ENCODE measurements at places on chromosomes 3 and 15.

- DNase-seq: no peak
Measured at GRCh38 chr15:31324186-31324585, 2.4 kb upstream of the KLF13 start.

- peak; percentile 50 for DNase-seq
Measured at GRCh38 chr15:66294157-66294931, 976 bp downstream of the DIS3L start.

DNA sequence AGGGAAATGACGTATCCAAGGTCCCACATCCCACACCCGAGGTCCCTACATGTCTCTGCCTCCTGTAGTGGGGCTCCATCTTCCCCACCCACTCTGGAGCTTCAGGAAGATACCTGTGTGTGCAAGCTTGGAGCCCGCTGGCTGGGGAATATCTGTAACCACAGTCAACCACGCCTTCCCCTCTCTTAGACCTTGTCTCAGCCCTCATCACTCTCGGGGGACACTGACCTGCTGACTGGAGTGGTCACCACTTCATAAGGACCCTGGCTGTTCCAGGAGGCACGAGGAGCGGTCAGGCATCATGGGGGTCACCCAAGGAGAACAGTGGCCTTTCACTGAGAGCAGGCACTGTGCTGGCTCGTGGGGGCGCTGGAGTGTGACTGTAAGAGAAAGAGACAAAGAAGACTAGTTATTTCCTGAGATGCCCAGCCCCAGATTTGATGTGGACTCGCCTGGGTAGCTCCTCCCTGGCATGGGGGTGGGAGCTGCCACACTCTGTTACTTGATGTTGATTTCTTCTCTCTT, 48.6 kb downstream of the CTXND1 start:
- no peak for DNase-seq

GRCh38 chr3:193240850-193241706, at the start of gene PLAAT1:
PLAAT1 (plus strand) TSS chr3:193241222; CDS start chr3:193255651, 14,429 bp downstream.
- DNase-seq: no peak

- DNase-seq: peak; percentile 28
Measured at GRCh38 chr3:52171514-52172261, 17.5 kb upstream of the POC1A start.

DNA sequence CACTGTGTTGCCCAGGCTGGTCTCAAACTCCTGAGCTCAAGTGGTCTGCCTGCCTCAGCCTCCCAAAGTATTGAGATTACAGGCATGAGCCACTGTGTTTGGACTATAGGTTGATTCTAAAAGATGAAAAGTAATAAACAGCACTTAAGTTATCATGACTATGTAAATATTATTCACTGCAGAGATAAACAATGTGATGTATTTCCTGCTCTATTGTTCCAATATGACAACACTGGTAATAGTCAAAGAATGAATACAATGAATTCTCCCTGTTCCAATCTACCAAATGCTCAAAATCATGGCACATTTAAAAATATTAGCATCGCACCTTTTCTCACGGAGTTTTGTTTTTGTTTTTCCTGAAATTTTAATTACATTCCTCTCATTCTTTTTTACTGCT, 36.8 kb upstream of the TBL1XR1 start:
- no peak for DNase-seq

DNA sequence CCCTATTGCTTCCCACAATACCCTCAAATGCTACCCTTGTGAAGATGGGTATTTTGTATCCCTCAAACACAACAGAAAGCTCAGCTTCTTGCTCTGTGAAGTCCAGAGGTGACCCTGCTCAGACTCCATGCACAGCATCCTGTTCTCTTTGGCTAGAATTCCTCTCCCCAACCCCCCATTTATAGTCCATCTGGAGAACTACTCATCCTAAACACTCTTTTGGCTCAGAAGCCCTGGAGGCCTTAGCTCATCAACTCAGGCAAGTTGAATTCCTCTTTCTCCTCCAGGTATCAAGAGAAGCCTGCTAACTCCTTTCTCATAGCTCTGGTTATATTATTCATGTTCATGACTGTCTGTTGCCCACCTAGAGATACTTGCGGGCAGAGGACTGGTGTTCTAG, 18.3 kb upstream of the GASK1A start:
- no peak for DNase-seq

- no peak for DNase-seq
Measured at GRCh38 chr3:131550562-131551465, 48.0 kb upstream of the MRPL3 start.

DNA sequence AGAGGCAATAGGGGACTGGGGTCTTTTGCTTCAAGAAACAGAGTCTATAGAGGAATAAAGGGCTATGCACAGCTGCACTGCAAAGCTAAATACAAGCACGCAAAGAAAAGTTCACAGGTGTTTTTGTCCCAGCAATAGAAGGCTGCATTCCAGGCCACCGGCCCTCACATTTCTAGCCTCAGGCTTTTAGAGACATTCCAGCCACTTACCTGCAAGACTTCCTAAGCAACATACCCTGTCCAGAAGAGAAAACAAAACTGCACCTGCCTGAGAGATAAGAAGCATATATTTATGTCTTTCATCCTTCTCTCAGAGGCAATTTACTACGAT, 220.5 kb downstream of the OPA1 start:
- DNase-seq: no peak

GRCh38 chr3:124504332-124505059, 225.8 kb upstream of the UMPS start:
- peak; percentile 65 for DNase-seq

DNA sequence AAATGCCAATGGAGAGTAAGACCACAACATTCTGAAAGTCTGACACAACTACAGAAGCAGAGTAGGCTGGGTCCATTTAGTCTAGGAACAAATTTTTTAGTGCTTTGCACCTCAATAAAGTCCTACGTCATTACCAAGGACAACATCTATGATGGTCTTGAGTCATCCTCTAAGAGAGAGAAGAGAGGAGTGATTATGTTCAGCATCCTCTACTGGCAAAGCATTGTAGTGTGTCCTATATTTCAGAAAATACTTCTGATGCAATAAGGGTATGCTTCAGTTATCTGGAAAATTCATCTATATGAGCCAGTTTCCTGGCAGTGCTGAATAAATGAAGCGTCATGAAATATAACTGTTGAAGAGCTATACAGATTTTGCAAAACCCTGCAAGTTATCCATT, 95.6 kb downstream of the P2RY1 start:
- no peak for DNase-seq

- DNase-seq: no peak
Measured at GRCh38 chr3:190496859-190497258, 17.0 kb upstream of the IL1RAP start.

DNA sequence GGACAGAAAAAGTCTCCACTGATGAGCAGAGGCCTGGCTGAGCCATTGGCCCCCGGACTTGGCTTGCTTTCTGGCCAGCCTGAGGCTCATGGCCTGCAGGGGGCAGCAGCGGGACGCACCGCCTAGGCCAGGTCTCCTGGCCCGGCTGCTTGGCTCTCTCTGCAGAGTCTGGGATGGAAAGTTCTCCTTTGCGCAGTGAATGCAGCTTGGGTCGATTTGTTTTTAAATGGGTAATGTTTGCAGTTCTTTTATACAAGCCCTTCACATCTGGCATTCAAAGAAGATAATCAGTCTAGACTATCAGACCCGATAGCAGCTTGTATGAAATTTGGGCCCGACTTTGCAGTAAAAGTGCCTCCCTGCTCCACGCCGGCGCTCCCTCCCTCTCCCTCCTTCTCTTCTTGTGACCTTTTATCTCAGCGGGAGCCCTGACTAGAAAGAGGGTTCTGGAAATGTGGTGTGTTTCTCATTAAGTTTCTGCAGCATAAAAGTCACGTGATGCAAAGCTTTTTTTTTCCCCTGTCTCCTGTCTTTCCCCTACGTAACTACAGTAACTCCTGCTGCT, 59.9 kb downstream of the ZNF621 start:
- DNase-seq: peak; percentile 23

DNA sequence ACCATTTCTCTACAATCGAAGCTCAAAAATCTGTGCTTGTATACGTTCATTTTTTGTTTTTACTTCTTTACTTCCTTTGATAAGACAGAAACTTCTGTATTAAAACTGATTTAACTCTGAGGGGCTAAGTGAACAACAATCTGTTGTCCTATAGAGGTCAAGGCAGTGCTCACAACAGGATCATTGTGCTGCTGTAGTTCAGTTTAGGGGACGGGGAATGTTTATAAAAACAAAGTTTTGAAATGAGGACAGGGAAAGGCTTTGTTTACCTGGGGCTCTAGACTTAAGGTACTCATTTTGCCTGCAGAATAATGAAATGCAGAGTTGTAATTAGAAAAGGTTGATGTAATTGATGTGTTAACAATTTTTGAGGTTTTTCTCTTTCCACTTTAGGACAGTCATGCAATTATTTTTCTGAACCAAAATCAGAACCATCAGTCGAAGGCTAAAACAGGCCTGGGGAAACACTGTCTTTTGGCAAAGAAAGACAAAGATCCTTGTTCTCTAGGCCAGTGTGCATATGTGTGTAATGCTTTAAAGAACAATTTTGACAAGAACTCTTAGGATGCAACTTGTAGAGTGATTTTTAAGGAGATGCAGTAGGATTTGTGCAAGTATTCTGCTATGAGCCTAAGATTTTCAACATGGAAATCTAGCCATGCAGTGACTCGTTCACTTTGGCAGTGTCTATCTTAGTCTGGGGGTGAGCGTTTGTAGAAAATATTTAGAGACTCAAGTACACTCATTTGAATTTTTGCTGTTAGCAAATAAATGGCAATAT, 165.2 kb downstream of the PGPEP1L start:
- no peak for DNase-seq

- no peak for DNase-seq
Measured at GRCh38 chr15:44719293-44719999, 8.1 kb downstream of the B2M start.

DNA sequence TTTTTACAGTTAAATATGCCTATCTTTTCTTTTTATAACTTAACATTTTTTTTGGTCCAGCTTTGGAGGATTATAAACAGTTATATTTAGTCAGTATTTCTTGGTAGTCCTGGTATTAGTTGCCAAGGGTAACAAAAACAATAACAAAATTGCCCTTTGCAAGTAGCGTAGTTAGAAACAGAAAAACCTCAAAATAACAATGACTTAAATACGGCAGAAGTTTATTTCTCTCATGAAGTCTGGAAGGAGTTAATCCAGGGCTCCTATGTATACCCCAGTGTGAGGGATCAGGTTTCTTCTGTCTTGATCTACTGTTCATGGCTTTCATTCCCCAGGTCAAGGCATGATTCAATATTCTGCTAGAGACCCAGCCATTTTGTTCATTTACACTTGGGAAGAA, 14.1 kb upstream of the MYH15 start:
- DNase-seq: no peak

- no peak for DNase-seq
Measured at GRCh38 chr15:65920825-65921309, 51.6 kb downstream of the RAB11A start.

DNA sequence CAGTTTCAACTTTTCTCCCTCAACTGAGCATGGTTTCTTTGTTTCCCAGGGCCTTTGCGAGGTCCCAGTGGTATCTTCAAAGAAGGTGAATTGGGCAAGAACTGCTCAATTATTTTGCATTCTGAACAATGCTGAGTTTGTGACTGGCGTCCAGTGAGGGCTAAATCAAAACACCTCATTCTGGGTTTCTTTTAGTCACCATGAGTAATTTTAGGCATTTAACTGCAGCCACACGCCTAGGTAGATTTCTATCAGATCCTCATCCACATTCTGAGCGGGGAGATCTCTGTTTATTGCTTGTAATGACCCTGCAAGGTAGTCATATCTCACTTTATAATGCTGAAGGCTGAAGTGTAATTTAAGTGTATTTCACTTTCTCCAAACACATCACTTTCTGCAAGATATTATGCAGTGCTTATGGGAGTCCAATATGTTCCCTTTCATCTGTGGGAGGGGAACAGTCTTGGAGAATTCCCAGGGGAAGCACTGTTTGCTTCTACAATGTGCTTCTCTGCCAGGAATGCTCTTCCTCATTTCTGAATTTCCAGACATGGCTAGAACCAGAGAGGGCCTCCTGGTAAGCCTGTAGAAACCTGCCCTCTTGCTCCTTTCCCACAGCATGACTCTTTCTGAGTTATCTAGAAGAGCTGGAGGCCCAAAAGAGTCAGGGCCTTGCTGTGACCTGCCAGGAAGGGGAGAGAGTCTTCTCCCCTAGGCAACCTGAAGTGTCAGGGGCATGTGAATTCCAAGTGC, 91.7 kb downstream of the FRMD4B start:
- DNase-seq: peak; percentile 53

GRCh38 chr3:189053322-189053721, 118.4 kb upstream of the TPRG1 start:
- DNase-seq: no peak

- DNase-seq: no peak
Measured at GRCh38 chr15:40879609-40880008, 5.6 kb upstream of the RHOV start.

DNA sequence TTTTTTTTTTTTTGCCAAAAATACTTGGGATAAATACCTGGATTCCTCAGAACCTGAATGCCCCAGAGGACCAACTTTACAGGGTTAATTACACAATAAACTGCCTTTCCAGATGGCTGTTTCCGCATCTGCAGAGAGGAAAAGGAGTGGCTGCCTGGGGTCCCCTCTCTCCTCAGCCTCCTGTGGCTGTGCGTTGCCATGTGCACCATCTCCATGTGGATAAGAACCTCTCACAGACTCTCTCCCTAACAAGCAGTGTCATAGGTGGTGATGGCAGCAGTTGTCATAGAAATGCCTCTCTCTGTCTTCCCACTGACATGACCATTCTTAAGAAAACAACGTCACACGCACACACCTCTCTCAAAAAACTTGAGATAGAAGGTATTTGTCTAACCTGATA, 179.4 kb downstream of the RPLP1 start:
- no peak for DNase-seq

DNA sequence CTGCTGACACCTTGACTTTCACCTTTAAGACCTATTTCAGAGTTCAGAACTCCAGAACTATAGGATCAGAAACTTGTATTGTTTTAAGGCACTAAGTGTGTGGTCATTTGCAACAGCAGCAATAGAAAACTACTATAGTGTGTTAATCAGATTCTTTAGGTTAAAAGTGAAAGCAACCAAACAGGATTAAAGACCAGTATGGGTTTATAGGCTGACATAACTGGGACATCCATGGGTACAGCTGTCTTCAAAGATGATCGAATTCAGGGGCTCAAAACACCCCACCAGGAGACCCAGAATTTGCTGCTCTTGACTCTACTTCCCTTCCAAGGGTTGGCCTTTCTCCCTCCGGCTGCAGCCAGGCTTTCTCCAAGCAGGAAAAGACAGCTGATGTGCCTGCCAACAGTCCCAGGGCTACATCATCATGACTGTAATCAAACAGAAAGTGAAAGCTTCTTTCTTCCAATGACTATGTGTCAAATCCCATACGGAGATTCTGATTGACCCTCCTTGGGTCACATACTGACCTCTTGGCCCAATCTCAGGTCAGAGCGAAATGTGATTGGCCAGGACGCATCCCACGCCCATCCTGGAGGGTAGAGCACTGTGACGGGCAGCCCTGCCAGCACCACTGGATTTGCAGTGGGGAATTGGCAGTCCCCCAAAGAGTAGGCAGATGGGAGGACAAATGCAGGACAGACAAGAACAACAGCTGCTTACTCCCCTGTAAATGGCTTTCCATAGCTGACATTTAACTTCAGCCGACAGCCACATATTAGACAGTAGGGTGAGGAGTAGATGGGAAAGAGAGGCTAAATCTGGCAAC, 51.4 kb upstream of the RNF7 start:
- no peak for DNase-seq

- peak; percentile 56 for DNase-seq
Measured at GRCh38 chr3:196502775-196503195, 783 bp downstream of the RNF168 start.

GRCh38 chr3:69961706-69962439, 37.7 kb upstream of the SAMMSON start:
- DNase-seq: no peak

Measured in AG04449 (cell line).